ENCODE measurements at places on chromosomes 1 and 21.

DNA sequence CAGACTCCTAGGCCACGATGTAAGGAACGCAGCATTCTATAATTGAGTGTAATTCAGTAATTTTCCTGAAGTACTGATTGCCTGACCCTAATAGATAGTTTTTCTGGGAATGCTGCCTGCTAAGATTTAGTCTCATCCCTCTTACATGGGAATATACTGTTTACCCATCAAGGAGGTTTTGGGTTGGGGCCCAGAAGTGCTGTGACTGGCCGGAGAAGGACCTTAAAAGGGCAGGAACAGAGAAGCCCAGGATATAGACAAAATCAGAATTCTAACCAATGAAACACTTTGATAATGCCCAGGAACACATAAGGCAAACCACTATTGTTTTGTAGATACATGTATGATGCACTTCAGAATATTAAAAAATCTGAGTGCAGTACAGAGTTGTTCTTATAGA lies 111.6 kb downstream of the RGS2 start:
- no peak for DNase-seq

GRCh38 chr1:212852105-212852688 lies 4.7 kb upstream of the SPATA45 start:
- DNase-seq = no peak

DNA sequence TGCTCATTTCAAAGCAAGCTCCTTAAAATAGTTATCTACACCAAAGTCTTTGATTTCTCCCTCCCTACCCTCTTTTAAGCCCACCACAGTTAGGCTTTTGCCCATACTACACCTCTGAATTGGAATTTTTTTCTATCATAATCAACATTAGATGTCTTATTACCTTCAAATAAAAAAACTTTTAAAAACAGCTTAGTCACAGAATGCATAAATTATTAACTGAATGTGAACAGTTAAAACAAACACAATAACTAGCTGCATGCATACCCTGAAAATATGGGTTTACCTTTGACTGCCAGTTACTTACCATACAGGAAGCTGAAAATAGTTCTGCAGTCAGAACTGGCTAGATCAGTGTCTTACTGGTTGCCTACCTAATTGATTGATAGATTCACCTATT lies 210.9 kb downstream of the TGFB2 start:
- no peak for DNase-seq

GRCh38 chr1:200153277-200154055 lies 126.0 kb downstream of the NR5A2 start:
- DNase-seq = no peak

DNA sequence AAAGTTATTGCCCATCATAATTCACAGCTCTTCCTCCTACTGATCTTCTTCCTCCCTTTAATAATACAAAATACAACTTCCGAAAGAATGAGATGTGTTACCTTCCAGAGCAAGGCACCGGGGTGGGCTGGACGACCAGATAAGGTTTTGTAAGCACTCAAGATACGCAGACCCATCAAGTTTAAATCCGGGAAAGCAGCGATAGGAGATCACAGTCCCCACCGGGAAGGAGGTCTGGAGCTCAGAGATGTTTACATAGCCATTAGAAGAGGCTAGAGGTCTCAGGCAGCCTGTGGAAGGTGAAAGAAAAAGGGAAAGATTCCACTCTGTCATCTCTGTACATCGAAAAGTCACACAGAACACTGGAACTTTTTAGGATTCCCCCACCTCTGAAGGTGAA lies 99.4 kb downstream of the SUSD4 start:
- DNase-seq = no peak

DNA sequence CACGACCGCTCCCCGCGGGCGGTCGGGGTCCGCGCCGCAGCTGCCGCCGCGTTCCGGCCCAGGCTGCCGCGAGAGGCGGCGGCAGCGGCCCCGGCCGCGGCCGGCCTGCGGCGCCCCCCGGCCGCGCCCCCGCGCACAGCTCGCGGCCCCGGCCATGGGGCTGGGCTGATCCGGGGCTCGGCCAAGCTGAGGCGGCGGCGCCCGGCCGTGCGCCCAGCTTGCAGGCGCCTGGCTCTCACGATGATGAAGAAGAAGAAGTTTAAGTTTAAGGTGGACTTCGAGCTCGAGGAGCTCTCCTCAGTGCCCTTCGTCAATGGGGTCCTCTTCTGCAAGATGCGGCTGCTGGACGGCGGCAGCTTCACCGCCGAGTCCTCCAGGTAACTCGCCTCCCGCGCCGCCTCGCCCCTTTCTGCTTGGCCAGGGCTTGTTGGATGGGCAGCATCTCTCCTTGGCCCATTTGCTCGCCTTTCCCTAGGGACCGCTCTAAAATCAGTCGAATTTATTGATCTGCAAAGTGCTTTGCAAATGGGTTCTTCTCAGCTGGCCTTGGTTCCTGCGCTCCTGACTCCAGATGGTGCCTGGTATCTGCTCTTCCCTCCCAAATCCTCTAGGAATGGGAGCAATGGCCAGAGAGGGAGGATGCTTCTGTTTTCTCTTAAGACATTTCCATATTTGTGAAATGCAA lies 431 bp downstream of the EEIG2 start:
- peak; percentile 56 for DNase-seq

DNA sequence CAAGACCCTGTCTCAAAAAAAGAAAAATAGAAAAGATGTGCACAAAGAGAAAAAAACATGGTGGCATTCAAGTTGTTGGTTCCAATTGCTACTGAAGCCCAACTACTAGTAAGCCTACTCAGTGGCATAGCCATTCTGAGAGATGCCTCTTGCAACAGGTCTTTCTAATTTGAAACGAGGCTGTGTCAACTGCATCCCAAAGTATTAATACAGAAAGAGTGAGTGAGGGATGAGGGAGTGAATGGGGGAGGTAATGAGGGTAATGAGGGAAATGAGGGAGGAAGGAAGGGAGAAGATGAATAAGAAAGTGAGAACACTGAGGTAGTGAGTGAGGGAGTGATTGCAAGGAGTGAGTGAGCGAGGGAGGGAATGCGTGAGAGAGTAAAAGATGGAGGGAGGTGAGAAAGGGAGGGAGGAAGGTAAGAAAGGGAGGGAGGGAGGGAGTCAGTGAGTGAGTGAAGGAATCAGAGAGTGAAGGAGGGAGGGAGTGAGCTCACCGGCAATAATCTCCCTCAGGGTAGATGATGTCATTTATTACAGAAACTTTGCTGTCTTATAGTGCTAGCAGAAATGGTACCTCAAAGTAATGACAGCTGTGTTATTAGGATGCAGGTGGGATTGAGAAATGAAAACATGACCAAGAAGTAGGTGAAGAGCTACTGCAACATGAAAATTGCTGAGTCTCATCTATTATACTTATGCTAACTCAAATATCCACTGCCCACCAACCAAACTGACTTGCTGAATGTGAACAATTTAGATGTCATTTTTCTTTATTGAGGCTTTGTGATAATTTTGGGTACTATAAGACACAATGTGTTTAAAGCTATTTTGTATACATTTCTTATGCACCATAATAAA lies 75.6 kb upstream of the ADAM30 start:
- no peak for DNase-seq

GRCh38 chr1:232707142-232707541 lies 77.2 kb upstream of the SIPA1L2 start:
- no peak for DNase-seq

DNA sequence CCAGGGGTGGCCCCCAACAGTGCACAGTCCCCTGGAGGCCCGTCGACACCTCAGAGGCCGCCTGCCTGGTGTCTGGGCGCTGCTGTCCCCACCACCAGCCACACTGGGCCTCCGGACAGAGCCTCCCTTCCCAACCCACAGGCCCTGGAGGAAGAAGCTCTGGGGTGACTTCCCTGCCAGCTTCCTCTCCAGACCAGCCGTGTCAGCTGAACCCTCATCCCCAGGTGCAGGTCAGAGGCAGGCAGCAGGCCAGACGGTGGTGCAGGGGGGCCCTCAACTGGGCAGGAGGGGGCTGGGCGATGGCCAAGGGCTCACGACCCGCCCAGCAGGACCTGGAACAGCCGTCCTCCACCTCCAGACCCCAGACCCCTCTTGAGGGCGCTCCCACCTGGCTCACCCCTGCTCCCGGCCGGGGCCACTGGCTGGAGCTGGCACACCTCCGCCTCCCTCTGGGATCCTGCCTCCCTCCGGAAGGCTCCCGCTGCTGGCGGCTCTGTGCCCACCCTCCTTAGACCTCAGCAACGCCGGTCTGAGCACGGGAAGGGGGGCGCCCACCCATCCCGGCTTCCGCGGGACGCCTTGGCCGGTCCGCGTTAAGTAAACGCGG lies 520 bp downstream of the TNFRSF18 start:
- DNase-seq = no peak

GRCh38 chr1:237199026-237199425 lies 157.0 kb downstream of the RYR2 start:
- DNase-seq = no peak

GRCh38 chr1:4033713-4034112 lies 133.6 kb upstream of the C1orf174 start:
- DNase-seq = no peak

DNA sequence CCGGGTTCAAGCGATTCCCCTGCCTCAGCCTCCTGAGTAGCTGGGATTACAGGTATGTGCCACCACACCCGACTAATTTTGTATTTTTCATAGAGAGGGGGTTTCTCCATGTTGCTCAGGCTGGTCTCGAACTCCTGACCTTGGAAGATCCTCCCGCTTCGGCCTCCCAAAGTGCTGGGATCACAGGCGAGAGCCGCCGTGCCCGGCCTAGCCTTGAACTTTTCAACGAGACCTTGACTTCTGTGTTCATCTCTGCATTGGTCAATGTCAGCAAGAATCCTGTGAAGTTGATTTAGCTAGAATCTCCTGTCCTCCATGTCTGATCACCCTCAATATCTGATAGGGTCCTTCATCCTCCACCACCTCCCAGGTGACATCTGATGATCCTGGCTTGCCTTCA lies 11.4 kb upstream of the CNR2 start:
- DNase-seq = no peak

DNA sequence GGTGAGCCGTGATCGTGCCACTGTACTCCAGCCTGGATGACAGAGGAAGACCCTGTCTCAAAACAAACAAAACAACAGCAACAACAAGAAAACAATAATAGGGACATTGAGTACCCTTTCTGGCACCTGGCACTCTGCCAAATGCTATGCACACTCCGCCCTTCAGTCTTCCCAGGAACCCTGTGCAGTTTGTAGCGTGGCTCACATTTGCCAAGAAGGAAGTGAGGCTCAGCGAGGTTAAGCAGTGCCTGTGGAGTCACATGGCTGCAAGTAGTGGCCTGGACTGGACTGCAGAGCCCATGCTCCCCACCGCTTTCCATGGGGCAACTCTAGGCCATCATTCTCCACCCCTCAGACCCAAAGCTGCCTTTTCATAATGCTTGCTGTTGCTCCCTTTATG lies 5.3 kb upstream of the EVA1B start:
- DNase-seq = no peak

DNA sequence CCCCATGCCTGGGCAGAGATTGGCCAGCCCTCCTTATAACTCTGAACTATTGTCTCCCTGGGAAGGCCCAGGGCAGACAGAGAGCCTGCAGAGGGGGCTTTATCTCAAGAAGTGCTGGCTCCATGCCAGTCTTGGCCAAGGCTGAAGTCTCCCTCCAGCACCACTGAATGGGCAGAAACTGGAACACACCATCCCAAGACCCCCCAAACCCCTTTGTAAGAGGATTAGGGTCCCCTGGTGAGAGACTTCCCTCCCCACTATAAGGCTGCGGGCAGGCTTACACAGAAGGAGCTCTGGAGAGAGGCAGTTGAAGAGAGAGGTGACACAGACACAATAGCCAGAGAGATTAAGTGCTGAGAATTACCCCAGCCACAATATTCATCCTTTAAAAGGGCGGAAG lies 97.2 kb downstream of the NAV1 start:
- DNase-seq = no peak

GRCh38 chr1:160745551-160745950 lies 6.5 kb downstream of the SLAMF7 start:
- no peak for DNase-seq

- no peak for DNase-seq
These were observed 12.7 kb downstream of the SNX7 start for GRCh38 chr1:98674075-98674781.

- no peak for DNase-seq
These were observed 1015.4 kb downstream of the AMY1C start for GRCh38 chr1:104765085-104765484.

GRCh38 chr1:52098139-52098871 lies 42.2 kb downstream of the BTF3L4 start:
- DNase-seq = no peak

DNA sequence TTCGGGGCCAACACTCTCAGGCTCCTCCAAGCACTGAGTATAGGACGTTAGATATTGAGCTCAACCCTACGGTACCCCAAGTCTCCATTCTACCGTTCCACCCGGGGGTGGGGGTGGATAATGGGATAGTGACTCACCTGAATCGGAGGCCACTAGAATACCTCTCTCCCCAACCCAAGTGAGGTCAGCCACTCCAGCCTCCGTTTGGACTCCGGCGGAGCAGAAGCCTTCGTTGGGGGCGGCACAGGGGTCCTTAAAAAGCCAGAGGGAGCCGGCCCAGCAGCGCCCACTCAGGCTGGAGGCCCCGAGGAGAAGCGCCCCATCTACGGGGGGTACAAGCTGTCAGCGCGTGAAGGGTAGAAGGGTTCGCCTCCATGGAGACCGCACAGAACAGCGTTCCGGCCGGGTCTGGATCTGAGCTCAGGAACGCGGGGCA lies 556 bp downstream of the WDR77 start:
- peak; percentile 56 for DNase-seq

DNA sequence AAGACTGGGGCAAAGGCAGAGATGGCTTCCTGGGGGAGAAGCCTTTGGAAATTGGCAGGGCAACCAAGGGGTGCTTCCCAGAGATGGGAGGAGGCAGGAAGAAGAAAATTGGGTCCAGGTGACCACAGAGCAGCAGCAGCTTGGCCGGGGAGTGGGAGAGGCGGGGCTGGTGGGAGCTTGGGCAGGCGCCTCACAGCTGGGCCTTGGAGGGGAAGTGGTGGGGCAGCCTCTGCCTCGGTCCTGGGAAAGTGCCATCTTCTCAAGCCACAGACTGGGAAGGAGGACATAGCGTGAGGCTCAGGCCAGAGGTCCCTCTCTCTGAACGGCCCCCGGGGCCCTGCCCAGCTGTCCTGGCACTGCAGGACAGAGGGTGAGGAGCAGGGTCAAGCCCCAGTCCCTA lies 24.0 kb upstream of the WASF2 start:
- no peak for DNase-seq

- DNase-seq = no peak
These were observed 110.9 kb upstream of the IRF2BP2 start for GRCh38 chr1:234720709-234721441.

DNA sequence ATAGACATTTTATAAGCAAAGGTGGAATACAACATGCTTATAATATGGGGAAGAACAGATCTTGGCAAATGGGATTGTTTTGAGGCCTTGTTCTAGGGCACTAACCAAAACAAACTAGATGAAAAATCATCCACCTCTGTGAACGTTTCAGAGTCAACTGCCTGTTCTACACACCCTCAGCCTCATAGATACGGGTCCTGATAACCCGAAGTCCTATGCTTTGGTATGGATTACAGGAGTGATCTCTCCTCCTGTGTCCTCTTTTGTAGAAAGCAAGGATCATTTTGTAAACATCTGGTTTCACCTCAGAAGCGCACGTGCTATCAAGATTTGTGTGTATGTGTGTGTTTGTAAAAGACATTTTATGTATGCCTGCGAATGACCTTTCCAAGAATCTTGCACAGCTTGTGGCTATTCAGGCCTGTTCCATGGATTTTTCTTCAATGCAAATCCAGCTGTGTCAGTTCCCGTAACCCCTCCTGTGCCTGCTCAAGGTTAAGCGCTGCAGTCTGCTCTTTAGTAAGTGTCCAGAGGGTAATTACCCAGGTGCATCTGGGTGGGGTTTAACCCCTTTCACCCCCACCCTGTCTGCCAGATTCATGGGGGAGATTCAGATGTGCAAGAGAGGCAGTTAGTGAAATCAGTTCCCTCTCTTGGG lies 132.4 kb downstream of the ROR1 start:
- no peak for DNase-seq
